ENCODE measurements at places on chromosomes 7 and 10. TPM values are rescaled to one million over a fixed set of nuclear protein-coding genes. Genes with fewer than 3 reads are reported as not detected.

Gene BZW2
- total RNA-seq: 66.1 TPM

Gene C10orf90
- total RNA-seq: not detected

Gene AS3MT
- total RNA-seq: 0.54 TPM

Gene NACAD
- 0.43 TPM for total RNA-seq

Gene HPSE2
- not detected for total RNA-seq

Gene ZNF485
- total RNA-seq: 1.0 TPM

Gene IL2RA
- total RNA-seq: not detected

Gene ANK3
- 0.11 TPM for total RNA-seq

Gene KCNH2
- not detected for total RNA-seq

Gene ERVW-1
- not detected for total RNA-seq

Gene MCU
- 32.6 TPM for total RNA-seq

Gene CFAP70
- 0.26 TPM for total RNA-seq

Gene C10orf62
- total RNA-seq: not detected

Gene HKDC1
- total RNA-seq: under 0.01 TPM

Gene PODXL
- 342 TPM for total RNA-seq

Gene OR6V1
- total RNA-seq: not detected

Gene TMEM60
- 11.8 TPM for total RNA-seq

Gene POLR2J2
- 1.6 TPM for total RNA-seq

Gene TSPAN33
- total RNA-seq: 0.11 TPM

Gene NKX2-3
- total RNA-seq: not detected

Gene CYP2C9
- total RNA-seq: not detected

Gene RAB19
- 0.17 TPM for total RNA-seq

Gene ANXA8
- total RNA-seq: not detected
